Left ventricle myocardium inferior (tissue), 1 donor: ENCODE measurements at places on chromosomes 11 and 22. TPM values are rescaled to one million over a fixed set of nuclear protein-coding genes. Genes with fewer than 3 reads are reported as not detected.
A peak's percentile ranks its signal among the peaks of the same experiment; 100 is the strongest.

WBP2NL gene
- total RNA-seq = 0.22 TPM

GRCh38 chr22:49587987-49588386, 239.7 kb downstream of the BRD1 start:
- no peaks in the 10 kb centered on the region for H3K36me3 ChIP-seq
- H3K27me3 ChIP-seq = peaks cover 11% of the 10 kb centered on the region
- H3K4me3 ChIP-seq = no peak overlapping the region
- DNase-seq = no peak
- no peak overlapping the region for H3K27ac ChIP-seq

SCN4B gene
- 12.9 TPM for total RNA-seq

- peaks cover 6% of the 10 kb centered on the region for H3K4me1 ChIP-seq
- peaks cover 9% of the 10 kb centered on the region for H3K27me3 ChIP-seq
- no peaks in the 10 kb centered on the region for H3K36me3 ChIP-seq
- no peak for DNase-seq
These were observed 28.2 kb upstream of the TMPRSS4 start for GRCh38 chr11:118048472-118049370.

- no peak overlapping the region for H3K4me3 ChIP-seq
- H3K27me3 ChIP-seq = no peaks in the 10 kb centered on the region
- H3K27ac ChIP-seq = no peak overlapping the region
- DNase-seq = no peak
These were observed 5.8 kb downstream of the VSTM5 start for GRCh38 chr11:93844568-93844967.

- peaks cover 88% of the 10 kb centered on the region for H3K27me3 ChIP-seq
- no peak for DNase-seq
- no peak overlapping the region for H3K27ac ChIP-seq
- H3K4me1 ChIP-seq = no peaks in the 10 kb centered on the region
- H3K36me3 ChIP-seq = no peaks in the 10 kb centered on the region
These were observed 850.8 kb downstream of the BRD1 start for GRCh38 chr22:48976556-48977535.

LYVE1 gene
- 41.1 TPM for total RNA-seq

DNA sequence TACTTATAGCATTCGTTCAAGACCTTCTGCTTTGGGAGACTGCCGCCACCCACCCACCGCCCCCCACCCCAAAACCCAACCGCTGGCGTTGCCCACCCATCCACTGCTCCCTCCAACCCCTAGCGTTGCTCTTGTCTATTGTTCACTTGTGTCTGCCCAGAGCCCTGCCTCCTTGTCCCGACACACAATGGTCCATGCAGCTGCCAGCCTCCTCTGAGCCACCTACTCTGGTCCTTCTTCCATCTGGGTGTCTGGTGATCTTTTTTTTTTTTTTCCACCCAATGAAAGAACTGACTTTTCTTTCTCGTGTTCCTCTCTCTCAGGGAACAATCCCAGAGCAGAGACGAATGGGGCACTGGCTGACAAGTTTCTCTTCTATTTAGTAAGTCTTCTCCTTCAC, 256.0 kb upstream of the SESN3 start:
- no peaks in the 10 kb centered on the region for H3K27me3 ChIP-seq
- no peaks in the 10 kb centered on the region for H3K4me1 ChIP-seq
- no peak overlapping the region for H3K27ac ChIP-seq

GRCh38 chr11:105177658-105178057, 38.1 kb upstream of the CARD18 start:
- H3K36me3 ChIP-seq = no peaks in the 10 kb centered on the region
- no peaks in the 10 kb centered on the region for H3K27me3 ChIP-seq
- no peak overlapping the region for H3K4me3 ChIP-seq
- no peaks in the 10 kb centered on the region for H3K4me1 ChIP-seq

DNA sequence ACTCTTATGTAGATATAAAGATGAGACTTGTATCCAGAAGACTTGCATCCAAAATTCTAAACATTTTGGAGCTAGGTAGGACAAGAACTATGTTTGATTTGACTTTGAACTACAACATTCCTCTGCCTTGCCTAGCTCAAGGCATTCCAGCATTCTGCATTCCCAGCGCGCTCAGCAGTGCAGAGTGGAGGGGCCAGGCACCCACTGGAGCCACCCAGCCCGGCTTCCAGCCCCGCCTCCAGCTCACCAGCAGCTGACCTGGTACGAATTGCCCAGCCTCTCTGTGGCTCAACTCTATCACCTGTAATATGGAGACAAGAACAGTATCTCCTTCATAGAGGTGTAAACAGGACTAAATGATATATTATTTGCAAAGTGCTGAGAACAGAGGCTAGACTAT, 28.8 kb downstream of the PRDM10 start:
- H3K4me1 ChIP-seq = peaks cover 22% of the 10 kb centered on the region
- no peak overlapping the region for H3K4me3 ChIP-seq
- H3K36me3 ChIP-seq = no peaks in the 10 kb centered on the region
- DNase-seq = peak; percentile 41
- H3K27ac ChIP-seq = no peak overlapping the region

GRCh38 chr11:131109257-131109656, 193.0 kb upstream of the SNX19 start:
- H3K4me3 ChIP-seq = no peak overlapping the region
- H3K36me3 ChIP-seq = no peaks in the 10 kb centered on the region
- no peaks in the 10 kb centered on the region for H3K4me1 ChIP-seq

- H3K4me3 ChIP-seq = no peak overlapping the region
- H3K4me1 ChIP-seq = peaks cover 7% of the 10 kb centered on the region
- DNase-seq = no peak
- no peak overlapping the region for H3K27ac ChIP-seq
- no peaks in the 10 kb centered on the region for H3K27me3 ChIP-seq
- no peaks in the 10 kb centered on the region for H3K36me3 ChIP-seq
These were observed 6.7 kb downstream of the IL18 start for GRCh38 chr11:112156956-112157766.

DNA sequence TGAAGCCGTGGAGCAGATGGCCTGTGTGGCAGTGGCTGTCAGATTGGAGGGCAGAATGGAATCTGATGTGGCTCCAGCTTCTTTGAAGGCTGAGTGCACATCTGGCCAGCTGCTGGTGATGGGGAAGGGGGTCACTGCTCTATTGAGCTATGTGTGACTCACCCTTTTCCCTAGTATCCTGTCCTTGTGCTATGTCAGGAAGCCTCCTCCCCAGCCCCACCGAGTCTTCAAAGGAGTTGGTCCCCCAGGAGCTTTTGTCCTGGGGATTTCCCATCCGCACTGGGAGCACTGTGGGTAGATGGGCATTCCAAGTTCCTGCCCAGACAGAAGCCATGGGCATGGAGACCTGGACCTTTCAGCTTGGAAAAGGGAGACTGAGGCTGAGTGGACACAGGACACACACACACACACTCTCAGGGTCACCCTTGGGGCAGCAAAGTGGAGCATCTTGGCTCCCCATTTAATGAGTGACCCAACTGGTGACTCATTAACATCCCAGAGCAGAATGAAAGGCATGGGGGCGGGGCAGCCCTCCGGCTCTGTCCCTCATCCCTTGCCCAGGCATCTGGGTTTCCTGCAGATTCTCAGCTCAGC, 3.3 kb downstream of the SERPINH1 start:
- H3K36me3 ChIP-seq = peaks cover 60% of the 10 kb centered on the region
- peak; percentile 69 for DNase-seq
- no peaks in the 10 kb centered on the region for H3K27me3 ChIP-seq
- H3K27ac ChIP-seq = peak overlapping the region; percentile 100
- peaks cover 100% of the 10 kb centered on the region for H3K4me1 ChIP-seq

DNA sequence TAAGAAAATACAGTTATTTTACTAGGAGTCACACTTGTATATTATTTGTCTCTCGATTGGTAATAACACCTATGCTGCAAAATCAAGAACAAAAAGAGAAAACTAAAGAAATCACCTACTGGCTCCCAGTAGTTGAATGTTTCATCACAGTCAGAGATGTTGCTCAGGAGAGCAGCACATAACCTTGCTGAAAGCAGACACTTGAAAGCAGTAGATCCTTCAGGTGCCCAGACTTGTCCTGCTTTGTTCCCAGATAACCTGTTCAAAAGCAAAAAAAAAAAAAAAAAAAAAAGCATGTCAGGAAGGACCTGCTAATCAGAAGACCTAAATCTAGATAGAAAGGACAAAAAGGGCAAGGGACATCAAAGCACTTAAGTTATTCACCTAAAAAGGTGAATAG, 1.3 kb downstream of the ALG9 start:
- peak overlapping the region; percentile 88 for H3K4me3 ChIP-seq
- DNase-seq = no peak
- peaks cover 27% of the 10 kb centered on the region for H3K4me1 ChIP-seq

GRCh38 chr11:92131289-92131865, 93.2 kb upstream of the FAT3 start:
- H3K4me3 ChIP-seq = no peak overlapping the region
- H3K27ac ChIP-seq = no peak overlapping the region
- H3K27me3 ChIP-seq = no peaks in the 10 kb centered on the region

GRCh38 chr11:101444164-101444563, 139.6 kb downstream of the TRPC6 start:
- H3K27me3 ChIP-seq = no peaks in the 10 kb centered on the region
- no peak overlapping the region for H3K27ac ChIP-seq
- H3K36me3 ChIP-seq = no peaks in the 10 kb centered on the region
- peaks cover 34% of the 10 kb centered on the region for H3K4me1 ChIP-seq
- no peak overlapping the region for H3K4me3 ChIP-seq
- DNase-seq = no peak

- peaks cover 9% of the 10 kb centered on the region for H3K27me3 ChIP-seq
- no peaks in the 10 kb centered on the region for H3K36me3 ChIP-seq
- DNase-seq = no peak
These were observed 113.4 kb downstream of the MTNR1B start for GRCh38 chr11:93082900-93083299.
